ENCODE measurements at places on chromosomes 3 and 15. TPM values are rescaled to one million over a fixed set of nuclear protein-coding genes. Genes with fewer than 3 reads are reported as not detected.

DNA sequence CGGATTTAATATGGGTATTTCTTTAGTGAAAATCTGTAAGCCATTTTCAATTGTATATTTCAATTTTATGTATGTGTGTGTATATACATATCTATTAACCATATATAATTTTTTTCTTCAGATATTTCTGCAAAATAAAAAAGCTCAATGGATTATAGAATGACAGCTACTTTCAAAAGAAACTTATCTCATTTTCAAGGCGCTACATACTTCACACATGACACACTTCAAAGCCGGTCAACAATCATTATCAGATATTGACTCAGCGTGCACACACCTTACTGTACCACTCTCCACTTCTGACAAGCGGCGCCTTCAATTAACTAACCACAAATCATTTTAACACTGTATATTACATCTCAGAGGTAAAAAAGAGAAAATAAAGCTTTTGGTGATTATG, 39.6 kb downstream of the ATP13A3 start:
- DNase-seq: no peak
- peaks cover 42% of the 10 kb centered on the region for H3K36me3 ChIP-seq
- H3K27ac ChIP-seq: no peak overlapping the region
- no peaks in the 10 kb centered on the region for H3K27me3 ChIP-seq
- H3K4me3 ChIP-seq: no peak overlapping the region

The THAP10 gene
- 3.9 TPM for total RNA-seq

- DNase-seq: no peak
- no peak overlapping the region for H3K4me3 ChIP-seq
- peaks cover 58% of the 10 kb centered on the region for H3K4me1 ChIP-seq
- no peaks in the 10 kb centered on the region for H3K27me3 ChIP-seq
- no peak overlapping the region for H3K27ac ChIP-seq
Measured at GRCh38 chr15:77066971-77067690, 3.8 kb downstream of the TSPAN3 start.

GRCh38 chr3:75262661-75263060, 401.5 kb upstream of the FRG2C start:
- no peak for DNase-seq
- no peaks in the 10 kb centered on the region for H3K36me3 ChIP-seq
- H3K27me3 ChIP-seq: no peaks in the 10 kb centered on the region
- H3K4me1 ChIP-seq: no peaks in the 10 kb centered on the region
- no peak overlapping the region for H3K4me3 ChIP-seq
- H3K27ac ChIP-seq: no peak overlapping the region

- H3K4me3 ChIP-seq: no peak overlapping the region
- H3K27ac ChIP-seq: peak overlapping the region; percentile 94
- peaks cover 13% of the 10 kb centered on the region for H3K4me1 ChIP-seq
- DNase-seq: peak; percentile 27
- H3K27me3 ChIP-seq: no peaks in the 10 kb centered on the region
- no peaks in the 10 kb centered on the region for H3K36me3 ChIP-seq
Measured at GRCh38 chr3:129312671-129313414, 34.2 kb downstream of the HMCES start.

GRCh38 chr3:16300307-16300706, 35.3 kb downstream of the OXNAD1 start:
- no peak for DNase-seq
- peak overlapping the region; percentile 80 for H3K27ac ChIP-seq
- no peak overlapping the region for H3K4me3 ChIP-seq
- H3K27me3 ChIP-seq: no peaks in the 10 kb centered on the region

DNA sequence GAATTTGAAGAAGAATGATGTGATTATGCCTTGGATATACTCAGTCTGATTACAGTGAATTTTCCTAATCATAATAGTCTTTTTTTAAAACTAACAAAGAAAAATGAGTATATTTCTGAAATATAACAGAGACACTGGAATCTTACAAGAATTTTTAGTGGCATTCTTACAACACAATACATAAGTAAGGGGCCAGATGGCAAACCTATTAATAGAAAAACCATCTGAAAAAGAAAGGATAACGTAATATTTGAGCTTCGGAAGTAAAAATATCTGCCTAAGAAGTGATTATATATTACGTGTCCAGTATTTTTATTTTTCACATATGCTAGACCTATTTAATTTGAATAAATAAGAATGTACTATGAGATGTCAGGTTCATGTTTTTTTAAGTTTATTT, 452.8 kb downstream of the NAALADL2 start:
- no peaks in the 10 kb centered on the region for H3K27me3 ChIP-seq
- no peak for DNase-seq
- no peak overlapping the region for H3K4me3 ChIP-seq
- H3K27ac ChIP-seq: no peak overlapping the region

- H3K27ac ChIP-seq: no peak overlapping the region
- no peak for DNase-seq
- no peaks in the 10 kb centered on the region for H3K27me3 ChIP-seq
- H3K36me3 ChIP-seq: no peaks in the 10 kb centered on the region
Measured at GRCh38 chr3:58358092-58358491, 25.4 kb downstream of the PXK start.

DNA sequence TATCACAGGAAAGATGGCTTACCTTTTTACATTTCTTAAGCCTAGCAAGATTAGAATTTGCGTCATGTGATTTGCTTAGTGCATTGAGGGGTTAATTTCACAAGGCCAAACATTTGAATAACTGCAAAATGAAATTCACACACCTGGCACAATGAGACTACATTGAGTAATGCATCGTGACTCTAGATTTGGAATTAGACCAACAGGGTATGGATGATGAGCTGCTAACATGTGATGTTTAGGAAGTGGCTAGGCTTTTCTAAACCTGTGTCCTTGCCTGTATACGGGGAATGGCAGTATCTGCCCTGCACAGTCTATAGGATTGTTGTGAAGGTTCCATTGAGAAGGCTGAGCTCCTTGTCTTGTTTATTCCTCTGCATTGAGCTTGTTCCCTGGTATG, 160.1 kb downstream of the MFSD1 start:
- H3K27ac ChIP-seq: no peak overlapping the region
- no peak overlapping the region for H3K4me3 ChIP-seq
- H3K27me3 ChIP-seq: no peaks in the 10 kb centered on the region
- DNase-seq: no peak

GRCh38 chr3:185701611-185702261, 115.6 kb downstream of the SENP2 start:
- H3K4me1 ChIP-seq: no peaks in the 10 kb centered on the region
- no peaks in the 10 kb centered on the region for H3K36me3 ChIP-seq
- no peak for DNase-seq
- no peak overlapping the region for H3K27ac ChIP-seq
- no peak overlapping the region for H3K4me3 ChIP-seq
- no peaks in the 10 kb centered on the region for H3K27me3 ChIP-seq

DNA sequence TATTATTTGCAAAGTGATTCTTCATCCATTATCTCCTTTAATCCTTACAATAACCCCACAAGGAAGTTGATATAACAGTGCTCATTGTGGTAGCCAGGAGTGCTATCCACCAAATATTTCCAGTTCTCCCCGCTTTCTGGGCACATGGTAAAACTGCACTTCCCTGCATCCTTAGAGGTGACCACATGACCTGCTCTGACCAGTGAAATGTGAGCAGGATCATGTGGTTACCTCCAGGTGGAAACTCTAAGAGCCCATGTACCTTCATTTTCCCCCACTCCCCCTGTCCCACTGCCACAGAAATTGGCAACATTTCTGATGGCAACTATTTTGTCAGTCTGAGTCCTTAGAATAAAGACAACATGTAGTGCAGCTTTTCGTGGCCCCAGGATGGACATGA, 89.7 kb downstream of the MRPL46 start:
- H3K27me3 ChIP-seq: no peaks in the 10 kb centered on the region
- H3K27ac ChIP-seq: no peak overlapping the region

GRCh38 chr15:97479957-97480356, 480.5 kb upstream of the ARRDC4 start:
- DNase-seq: no peak
- H3K4me1 ChIP-seq: no peaks in the 10 kb centered on the region
- H3K27me3 ChIP-seq: no peaks in the 10 kb centered on the region

DNA sequence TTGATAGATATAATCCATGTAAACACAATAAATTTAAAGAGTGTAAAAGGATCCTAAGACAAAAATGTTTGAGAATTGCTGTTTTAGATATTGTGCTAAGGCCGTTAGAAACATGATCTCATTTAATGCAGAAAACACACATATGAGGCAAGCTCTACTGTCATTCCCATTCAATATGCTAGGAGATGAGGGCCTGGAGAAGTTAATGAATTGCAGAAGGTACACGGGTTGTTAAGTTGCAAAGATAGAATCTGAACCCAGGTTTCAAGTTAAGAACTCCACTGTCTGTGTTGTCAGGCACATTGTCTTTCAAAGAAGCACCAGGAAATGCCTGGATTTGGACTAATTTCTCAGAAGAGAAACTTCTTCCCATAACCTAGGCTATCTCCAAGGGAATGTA, 65.1 kb upstream of the SAMMSON start:
- peaks cover 3% of the 10 kb centered on the region for H3K4me1 ChIP-seq
- H3K27ac ChIP-seq: no peak overlapping the region
- no peaks in the 10 kb centered on the region for H3K36me3 ChIP-seq
- no peaks in the 10 kb centered on the region for H3K27me3 ChIP-seq

DNA sequence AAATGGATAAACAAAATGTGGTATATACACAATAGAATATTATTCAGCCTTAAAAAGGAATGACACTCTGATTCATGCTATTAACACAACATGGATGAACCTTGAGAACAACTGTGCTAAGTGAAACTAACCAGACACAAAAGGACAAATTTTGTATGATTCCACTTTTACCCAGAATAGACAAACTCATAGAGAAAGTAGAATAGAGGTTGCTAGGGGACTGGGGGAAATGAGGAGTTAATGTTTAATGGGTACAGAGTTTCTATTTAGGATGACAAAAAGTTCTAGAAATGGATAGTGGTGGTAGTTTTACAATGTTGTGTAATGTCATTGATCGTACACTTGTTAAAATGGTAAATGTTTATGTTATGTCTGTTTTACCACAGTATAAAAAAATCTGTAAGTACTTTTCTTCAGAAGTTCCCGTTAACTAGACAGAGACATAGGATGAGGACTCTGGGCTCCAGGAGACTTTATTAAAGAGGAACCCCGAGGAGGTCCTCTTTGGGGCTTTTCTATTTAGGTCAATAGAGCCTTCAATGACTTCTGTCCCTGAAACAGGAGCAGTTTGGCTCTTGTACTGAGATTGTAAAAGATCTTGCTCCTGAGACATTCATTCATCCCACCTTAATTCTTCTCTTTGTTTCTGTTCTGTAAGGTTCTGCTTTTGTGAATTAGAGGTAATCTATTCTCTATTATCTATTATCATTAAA, 24.5 kb downstream of the ABHD6 start:
- H3K4me3 ChIP-seq: no peak overlapping the region
- H3K36me3 ChIP-seq: peaks cover 4% of the 10 kb centered on the region
- no peaks in the 10 kb centered on the region for H3K27me3 ChIP-seq
- no peak overlapping the region for H3K27ac ChIP-seq
- no peaks in the 10 kb centered on the region for H3K4me1 ChIP-seq

DNA sequence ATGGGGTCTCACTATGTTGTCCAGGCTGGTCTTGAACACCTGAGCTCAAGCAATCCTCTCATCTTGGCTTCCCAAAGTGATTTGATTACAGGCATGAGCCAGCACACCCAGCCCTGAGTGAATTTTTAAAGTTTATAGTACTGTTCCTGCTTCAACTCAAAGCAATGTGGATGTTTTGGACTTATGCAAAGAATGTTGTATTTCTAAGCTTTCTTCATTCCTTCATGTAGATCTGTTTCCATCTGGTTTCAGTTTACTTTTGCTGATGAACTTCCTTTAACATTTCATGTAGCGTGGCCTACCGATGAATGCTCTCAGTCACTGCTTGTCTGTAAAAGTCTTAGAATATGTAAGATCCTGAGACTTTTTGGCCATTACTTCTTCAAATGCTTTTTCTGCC, 23.2 kb downstream of the NRG4 start:
- no peak overlapping the region for H3K27ac ChIP-seq
- no peaks in the 10 kb centered on the region for H3K36me3 ChIP-seq
- H3K27me3 ChIP-seq: no peaks in the 10 kb centered on the region
- no peak overlapping the region for H3K4me3 ChIP-seq
- no peak for DNase-seq

DNA sequence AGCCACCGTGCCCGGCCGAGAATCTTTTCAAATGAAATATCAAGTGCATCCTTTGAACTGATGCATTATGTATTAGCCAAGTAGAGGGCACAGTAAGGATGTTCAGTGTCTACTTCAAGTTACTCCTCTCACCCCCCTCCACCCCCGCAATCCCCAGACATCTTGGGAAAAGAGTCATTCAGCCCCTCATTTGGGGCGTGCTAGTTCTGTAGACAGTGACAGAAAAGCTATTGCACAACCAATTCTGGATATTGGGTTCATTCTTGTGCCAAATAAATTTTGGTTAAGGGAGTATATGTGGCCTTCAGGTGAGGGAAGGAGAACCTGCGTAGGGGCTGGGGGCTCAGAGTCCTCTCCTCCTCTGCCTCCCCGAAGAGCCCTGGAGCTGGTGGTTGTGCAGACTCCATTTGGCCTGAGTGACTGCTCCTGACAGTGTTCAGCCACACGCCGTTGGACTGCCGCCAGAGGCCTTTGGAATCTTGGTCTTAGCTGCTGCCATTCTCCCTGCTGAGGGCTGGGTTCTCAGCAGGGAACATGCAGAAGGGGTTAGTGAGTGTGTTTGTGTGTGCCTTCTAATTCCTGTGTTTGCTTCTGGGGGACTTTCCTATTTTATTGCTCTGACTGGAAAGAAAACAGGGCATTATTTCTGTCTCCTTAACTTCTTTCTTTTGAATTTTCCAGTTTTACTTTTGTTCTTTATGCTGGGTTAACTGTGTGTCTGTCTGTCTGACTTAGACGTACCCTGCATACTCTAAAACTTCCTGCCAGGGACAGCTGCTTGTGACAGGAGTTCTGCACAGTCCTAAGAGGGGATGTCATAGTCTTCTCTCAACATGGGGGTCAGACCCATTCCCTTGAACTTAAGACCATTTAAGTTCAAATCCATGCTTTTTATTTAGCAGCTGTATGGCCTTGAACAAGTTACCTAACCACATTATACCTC, 21.0 kb downstream of the RARB start:
- H3K27me3 ChIP-seq: no peaks in the 10 kb centered on the region
- peaks cover 39% of the 10 kb centered on the region for H3K4me1 ChIP-seq
- no peak overlapping the region for H3K4me3 ChIP-seq
- H3K36me3 ChIP-seq: no peaks in the 10 kb centered on the region
